Stimulated activated CD4-positive, alpha-beta T cell treated with anti-CD3 and anti-CD28 coated beads, Interleukin-1b, Interleukin-23, amount 100 ng/mL, for 1 hour (primary cell): ENCODE measurements at places on chromosomes 1 and 21.

- peak; percentile 78 for DNase-seq
These were observed 371 bp downstream of the SZRD1 start for GRCh38 chr1:16367258-16367967.

- DNase-seq, result no peak
These were observed 3.0 kb upstream of the CEP350 start for GRCh38 chr1:179951383-179952144.

DNA sequence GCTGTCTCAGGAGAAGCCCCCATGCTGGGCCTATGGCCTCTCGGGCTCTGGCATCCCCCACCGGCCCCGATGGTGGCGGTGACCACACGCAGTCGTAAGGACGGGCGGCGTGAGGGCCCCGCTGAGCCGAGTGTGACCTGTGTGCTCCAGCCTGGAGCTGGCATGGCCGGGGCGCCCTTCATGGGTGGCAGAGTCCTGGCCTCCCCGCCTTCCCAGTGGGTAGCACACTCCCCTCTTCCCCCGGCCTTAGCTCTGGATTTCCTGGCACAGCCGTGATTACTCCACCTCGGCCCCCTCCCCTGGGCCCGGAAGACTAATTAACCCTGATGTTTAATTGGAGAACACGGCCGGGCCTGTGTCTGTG lies 44.6 kb downstream of the SLX9 start:
- DNase-seq, result no peak

DNA sequence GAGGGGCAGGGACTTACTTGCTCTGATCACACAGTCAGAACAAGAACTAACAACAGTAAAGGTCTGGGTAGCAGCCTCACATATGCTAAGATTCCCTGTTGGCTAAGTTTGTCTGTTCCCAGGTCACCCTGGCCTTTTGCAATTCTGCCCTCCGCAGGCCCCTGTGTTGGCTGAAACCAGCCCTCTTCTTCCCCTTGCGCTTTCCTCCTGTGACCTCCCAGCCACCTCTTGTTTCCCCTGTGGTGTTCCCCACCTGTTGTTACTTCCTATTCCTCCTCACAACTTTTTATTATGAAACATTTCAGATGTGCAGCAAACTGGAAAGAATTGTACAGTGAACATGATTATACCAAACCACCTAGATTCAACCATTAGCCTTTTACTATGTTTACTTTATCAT lies 23.4 kb downstream of the MAPKAPK2 start:
- no peak for DNase-seq

DNA sequence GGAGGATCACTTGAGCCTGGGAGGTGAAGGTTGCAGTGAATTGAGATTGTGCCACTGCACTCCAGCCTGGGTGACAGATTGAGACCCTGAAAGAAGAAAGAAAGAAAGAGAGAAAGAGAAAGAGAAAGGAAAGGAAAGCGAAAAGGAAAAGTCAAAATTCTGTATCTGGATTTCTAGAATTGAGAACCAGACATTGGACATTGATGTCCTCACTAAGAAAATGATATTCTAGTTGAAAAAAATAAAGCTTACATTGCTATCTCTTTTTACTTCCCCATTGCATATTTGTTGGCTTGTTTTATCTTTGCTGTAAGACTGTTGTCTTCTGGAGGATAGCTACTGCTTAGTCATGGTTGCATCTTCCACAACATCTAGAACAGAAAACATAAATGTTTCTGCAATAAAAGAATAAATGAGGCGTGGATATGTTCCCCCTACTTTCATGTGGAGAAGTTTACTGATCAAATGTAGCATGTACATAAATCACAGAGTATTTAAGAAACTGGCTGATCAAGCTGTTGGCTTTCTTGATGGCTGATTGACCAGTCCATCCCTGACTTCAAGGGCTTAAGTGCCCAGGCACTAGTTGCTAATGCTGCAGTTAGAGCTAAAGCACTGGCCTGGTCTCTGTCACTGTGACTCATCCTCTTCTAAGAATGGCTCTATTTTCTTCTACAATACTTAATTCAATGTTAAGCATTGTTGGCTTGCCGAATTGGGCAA lies 17.7 kb downstream of the CD53 start:
- no peak for DNase-seq

- DNase-seq, result no peak
These were observed 183.7 kb downstream of the CLIC6 start for GRCh38 chr21:34852448-34852847.

- DNase-seq, result no peak
These were observed 61.9 kb downstream of the HSPA13 start for GRCh38 chr21:14321042-14321441.

DNA sequence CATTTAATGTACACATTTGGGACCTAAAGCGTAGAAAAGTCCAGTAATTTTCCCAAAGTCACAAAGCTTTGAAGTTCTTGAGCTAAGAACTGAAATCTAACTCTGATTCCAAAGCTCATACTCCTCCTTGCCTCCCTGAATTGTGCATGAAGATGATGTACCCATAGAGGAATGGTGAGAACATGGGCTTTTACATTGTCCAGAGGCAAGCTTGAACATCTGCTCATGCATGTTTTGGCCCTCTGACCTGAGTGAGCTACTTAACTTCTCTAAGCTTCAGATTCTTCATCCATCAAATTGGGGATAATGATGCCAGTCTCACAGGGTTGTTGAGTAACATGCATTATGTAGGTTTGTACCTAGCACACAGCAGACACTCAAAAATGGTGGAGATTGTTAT lies 258.4 kb upstream of the HOOK1 start:
- DNase-seq, result no peak

GRCh38 chr1:30366911-30367310 lies 356.5 kb downstream of the MATN1 start:
- DNase-seq, result no peak

- DNase-seq, result no peak
These were observed 9.2 kb downstream of the INSL5 start for GRCh38 chr1:66791621-66792610.

GRCh38 chr1:201568859-201569294 lies 29.9 kb downstream of the NAV1 start:
- DNase-seq, result no peak

DNA sequence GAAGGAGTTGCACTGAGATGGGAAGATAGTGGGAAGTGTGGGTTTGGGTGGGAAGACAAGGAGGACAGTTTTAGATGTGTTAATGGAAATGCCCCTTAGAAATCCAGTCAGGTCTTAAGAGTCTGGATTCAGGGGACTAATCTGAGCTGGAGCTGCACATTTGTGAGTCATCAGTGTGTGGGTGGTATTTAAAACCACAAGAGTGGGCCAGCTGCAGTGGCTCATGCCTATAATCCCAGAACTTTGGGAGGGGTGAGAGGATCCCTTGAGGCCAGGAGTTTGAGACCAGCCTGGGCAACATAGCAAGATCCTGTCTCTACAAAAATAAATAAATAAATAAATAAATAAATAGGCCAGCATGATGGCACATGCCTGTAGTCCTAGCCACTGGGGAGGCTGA lies 40.9 kb upstream of the SLC6A9 start:
- DNase-seq, result no peak

- no peak for DNase-seq
These were observed 234.9 kb downstream of the RHOU start for GRCh38 chr1:228969953-228970800.

DNA sequence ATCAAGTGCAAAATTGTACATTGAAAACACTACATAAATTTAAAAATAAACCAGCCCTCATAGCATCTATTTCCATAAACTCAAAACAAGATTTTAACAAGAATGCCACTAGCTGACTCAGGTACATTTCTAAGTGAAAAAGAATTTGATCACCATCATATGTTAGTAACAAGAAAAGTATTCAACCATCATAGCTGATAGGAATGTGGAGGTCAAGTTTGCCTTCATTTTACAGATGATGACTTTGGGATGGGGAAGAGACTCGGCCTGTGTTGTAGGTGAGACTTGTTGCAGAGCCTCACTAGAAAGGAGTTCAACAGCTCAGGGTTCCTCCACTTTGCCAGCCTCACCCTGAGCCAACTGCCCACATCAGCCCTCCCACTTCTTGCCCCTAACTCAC lies 318.8 kb upstream of the FAM78B start:
- no peak for DNase-seq

DNA sequence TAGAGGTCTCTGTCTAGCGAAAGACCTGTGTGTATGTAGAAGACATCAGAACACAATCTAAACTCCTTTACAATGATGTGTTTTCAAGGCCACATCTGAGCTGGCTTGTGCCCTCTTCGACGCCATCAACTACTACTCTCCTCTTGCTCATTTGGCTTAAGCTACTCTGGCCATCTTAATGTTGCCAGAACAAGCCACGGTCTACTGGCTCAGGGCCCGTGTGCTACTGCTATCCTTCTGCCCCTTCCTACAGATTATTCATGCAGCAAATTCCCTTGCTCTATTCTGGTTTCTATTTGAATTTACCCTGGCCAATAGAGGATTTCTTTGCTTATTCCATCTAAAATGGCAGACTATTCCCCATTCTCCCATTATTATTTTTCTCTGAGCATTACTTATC lies 121.7 kb downstream of the ZZZ3 start:
- no peak for DNase-seq

DNA sequence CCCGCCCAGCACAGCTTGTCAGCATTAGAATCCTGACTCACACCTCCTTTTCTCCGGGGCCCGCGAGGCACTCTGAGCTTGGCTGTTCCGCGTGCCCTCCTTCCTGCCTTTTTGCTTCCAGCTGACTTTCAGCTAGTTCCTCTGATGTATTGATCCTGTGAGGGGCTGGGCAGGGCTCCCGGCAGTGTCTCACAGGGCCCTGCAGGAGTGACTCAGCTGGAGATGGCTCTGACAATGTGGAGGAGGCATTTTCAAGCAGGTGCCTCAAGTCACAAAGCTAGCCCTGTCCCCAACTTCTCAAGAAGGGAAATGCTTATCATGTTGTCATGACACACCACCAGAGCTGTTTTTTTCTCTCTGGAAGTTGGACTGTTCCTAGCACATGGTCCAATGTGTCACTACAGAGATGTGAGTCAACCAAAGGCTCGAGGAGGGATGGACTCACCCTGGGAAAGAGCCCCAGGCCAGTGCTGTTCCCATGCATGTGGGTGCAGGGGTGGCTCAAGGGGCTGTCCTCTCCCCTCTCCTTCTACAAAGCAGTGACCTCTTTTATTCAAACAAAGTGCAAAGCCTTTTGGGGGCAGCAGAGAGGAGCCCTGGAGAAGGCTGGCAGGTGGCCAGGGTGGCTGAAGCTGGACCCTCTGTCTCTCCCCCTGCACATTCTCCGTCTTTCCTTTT lies 30.6 kb downstream of the SYT6 start:
- no peak for DNase-seq

GRCh38 chr1:236200925-236201324 lies 58.6 kb downstream of the GPR137B start:
- no peak for DNase-seq

DNA sequence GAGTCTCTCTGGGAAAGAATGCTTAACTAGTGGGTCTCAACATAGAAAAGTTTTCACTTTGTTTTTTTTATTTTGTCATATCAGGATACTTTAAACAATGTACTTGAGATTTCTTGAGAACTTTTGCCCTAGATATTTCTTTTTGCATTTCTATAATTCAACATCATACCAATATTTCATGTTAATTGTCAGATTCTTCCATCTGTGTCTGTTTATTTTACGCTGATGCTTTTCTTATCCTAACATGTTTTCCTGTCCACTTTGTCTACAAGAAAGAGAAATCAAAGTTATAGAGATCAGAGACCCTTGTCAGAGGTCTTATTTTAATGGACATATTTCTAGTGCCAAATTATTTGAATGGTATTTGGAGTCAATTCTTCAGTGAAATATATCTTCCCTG lies 95.5 kb upstream of the B3GALT2 start:
- no peak for DNase-seq

DNA sequence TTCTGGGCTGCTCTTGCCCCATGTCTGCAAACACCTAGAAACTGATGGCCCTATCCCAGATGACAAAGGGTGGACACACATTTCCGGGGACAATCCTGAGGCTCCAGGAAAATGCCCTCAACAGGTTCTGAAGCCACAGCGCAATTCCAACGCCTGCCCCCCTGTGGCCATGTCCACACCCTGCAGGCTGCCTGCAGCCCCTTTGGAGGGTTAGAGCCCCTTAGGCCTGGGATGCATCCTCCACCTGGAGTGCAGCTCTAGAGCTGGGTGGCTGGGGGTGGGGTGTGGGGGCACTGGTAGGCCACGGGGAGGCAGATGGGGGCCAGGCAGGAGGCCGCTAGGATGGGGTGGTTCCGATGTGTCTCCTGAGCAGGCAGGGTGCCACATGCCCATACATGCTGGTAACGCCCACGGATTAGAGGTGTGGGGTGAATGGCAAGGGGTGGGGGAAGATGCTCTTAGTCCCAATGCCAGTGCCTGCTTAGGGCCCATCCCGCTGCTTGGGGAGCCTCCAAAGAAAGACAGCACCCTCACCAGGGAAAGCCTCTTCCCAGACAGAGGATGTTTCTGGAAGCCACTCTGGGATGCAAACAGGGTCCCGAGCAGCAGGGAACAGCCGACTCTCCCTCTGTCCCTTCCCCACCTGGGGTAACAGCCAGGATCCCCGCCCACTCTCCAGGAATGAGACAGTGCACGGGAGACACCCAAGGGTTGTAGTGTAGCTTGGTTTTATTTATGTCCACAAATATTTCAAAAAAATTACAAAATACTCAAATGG lies 34.0 kb downstream of the SLC45A1 start:
- DNase-seq, result no peak

GRCh38 chr1:5724847-5725246 lies 267.4 kb downstream of the NPHP4 start:
- DNase-seq, result no peak

- DNase-seq, result no peak
These were observed 62.8 kb downstream of the IARS2 start for GRCh38 chr1:220156620-220157146.

- DNase-seq, result no peak
These were observed 39.0 kb downstream of the TMCC2 start for GRCh38 chr1:205266611-205267305.

GRCh38 chr1:243646841-243647240 lies 203.2 kb downstream of the AKT3 start:
- DNase-seq, result no peak

DNA sequence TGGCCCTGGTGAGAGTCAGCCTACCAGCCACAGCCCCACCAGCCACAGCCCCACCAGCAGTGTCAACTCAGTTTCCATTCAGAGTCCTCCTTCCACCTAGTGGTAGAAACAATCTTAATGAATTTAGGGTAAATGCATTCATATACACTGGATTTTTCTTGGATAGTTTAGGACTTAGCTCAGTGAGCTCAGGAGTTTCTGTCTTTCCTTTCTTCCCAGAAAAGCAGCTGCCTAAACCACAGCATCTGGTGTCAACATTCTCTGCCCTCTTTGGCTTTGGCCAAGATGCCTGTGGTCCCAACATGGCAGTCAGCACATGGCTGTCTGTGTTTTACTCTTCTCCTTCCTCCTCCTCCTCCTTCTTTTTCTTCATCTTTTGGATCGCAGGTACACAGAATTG lies 94.0 kb downstream of the CLIC6 start:
- no peak for DNase-seq

DNA sequence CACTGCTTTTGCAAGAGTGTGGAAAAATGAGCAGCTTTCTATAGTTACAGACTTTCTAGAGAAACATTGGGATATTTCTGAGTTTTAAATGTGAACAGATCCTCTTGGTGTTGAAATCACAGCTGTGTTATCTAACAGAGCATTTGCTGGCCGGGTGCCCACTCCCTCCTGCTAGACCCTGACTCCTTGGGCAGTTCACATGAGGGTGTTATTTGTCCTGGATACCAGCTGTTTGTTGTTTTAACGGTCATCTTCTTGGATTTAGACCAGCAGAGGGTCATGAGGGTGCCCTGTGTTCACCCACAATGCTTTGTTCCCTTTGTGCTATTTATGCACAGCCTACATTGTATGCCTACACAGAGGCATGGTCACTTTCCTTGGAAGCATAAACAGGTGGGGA lies 67.1 kb downstream of the CENPF start:
- no peak for DNase-seq

- DNase-seq, result no peak
These were observed 19.8 kb downstream of the AVPR1B start for GRCh38 chr1:206097381-206097780.

- no peak for DNase-seq
These were observed 54.3 kb upstream of the TARBP1 start for GRCh38 chr1:234533034-234533891.
